ENCODE measurements at places on chromosomes 7 and 10.

DNA sequence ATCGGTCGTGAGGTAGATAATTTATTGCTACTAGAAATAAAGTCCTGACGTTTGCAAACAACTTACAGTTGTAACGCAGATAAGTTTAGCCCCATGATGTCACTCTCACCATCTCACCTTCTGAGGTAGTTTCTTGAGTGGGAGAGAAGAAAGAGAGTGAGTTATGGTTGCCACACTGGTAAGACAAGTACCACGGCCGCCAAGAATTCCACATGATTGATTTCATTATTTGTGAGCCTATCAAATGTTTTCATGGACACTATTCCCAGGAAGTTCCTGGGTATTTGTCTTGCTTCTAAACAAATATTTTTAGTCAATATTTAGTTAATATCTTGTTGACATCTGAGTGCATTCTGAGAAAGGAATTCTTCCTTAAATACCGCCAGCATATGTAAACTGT is 339.4 kb upstream of the KIAA1217 start:
- DNase-seq, result no peak

DNA sequence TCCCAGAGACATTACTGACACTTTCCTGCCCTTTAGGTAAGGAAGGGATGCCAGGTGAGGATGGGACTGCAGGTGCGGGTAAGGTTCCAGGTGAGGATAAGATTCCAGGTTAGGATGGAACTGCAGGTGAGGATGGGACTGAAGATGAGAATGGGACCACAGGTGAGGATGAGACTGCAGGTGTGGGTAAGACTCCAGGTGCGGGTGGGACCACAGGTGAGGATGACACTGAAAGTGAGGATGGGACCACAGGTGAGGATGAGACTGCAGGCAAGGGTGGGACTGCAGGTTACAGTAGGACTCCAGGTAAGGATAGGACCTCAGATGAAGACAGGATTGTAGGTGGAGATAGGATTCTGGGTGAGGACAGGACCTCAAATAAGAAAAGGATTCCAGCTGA is 322.3 kb downstream of the WDR37 start:
- DNase-seq, result no peak

- DNase-seq, result peak; percentile 16
Measured at GRCh38 chr10:78148216-78148960, 114.7 kb downstream of the RPS24 start.

- DNase-seq, result no peak
Measured at GRCh38 chr7:4733936-4734528, 41.4 kb upstream of the AP5Z1 start.

DNA sequence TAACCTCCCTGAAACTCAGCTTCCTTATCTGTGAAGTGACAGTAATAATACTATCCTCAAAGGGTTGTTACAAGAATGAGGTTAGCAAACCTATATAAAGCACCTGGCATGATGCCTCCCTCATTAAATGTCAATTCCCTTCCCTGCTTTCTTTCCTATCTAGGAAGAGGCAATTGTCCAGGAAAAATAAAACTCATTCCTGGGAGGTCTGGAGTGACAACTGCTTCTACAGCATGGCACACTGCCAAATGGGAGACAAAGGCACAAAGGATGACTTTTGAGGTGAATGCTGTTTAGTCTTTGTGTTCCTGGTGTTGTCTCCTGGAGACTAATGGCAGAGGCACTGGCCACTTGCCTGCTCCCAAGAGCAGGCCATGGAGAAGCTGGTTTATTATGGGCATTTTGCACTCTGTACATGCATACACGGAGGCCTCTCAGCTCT is 32.2 kb upstream of the PDE1C start:
- DNase-seq, result no peak

- no peak for DNase-seq
Measured at GRCh38 chr7:23016345-23017253, 2.7 kb upstream of the HYCC1 start.

- DNase-seq, result peak; percentile 4
Measured at GRCh38 chr10:128275388-128276177, 149.4 kb upstream of the MKI67 start.

DNA sequence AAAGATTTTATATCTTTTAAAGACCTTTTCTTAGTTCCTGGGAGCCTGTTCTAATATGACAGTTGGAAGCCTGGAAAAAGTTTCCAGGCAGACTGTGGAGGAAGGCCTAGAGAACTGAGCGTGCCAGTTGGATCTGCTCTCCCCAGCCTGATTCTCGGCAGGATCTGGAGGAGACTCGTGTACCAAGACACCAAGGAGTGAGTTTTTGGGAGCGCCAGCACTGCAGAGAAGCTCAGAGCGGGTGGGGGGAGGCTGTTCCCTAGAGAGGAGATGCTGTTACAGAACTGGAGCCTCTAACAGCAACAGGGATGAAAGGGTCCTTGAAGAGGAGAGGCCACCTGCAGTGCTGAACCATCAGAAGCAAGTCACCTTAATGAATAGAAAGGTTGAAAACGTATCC is 52.9 kb downstream of the LYZL2 start:
- no peak for DNase-seq

DNA sequence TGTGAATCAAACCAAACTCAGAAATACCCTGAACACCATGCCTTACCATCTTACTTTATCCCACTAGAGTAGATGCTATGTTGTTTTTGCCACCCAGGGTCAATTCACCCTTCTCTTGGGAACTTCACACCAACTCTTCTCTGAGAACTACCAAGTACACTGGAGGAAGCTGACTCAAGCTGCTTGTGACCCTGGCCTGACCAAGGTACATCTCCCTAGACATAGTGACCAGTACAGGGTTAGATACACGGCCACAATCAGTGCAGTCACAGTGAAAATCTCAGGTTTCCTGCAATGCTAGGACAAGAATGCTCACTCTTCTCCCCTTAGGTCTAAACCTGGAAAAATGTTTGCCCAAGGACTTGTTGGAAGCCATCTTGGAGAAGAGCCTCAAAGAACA is 31.8 kb downstream of the EZH2 start:
- no peak for DNase-seq

DNA sequence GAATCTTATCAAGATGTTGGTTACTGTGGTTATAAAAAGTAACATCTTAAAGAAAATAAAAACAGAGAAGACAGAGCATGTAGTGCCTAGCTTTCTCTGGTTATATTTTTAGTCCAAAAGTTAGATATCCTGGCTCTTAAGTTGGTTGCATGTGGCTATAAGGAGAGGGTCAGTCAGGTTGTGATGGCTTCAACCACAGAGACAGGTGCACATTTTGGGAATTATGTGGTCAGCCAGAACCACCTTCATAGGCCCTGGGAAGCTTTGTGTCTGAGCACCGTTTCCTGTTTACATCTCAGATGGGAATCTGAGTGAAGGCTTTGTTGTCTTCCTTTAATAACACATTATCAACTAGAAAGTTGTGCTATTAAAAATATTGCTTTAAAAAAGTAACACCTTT is 265.1 kb upstream of the IGFBP3 start:
- no peak for DNase-seq

GRCh38 chr10:98349508-98349922 is 65.5 kb downstream of the PYROXD2 start:
- DNase-seq, result no peak

DNA sequence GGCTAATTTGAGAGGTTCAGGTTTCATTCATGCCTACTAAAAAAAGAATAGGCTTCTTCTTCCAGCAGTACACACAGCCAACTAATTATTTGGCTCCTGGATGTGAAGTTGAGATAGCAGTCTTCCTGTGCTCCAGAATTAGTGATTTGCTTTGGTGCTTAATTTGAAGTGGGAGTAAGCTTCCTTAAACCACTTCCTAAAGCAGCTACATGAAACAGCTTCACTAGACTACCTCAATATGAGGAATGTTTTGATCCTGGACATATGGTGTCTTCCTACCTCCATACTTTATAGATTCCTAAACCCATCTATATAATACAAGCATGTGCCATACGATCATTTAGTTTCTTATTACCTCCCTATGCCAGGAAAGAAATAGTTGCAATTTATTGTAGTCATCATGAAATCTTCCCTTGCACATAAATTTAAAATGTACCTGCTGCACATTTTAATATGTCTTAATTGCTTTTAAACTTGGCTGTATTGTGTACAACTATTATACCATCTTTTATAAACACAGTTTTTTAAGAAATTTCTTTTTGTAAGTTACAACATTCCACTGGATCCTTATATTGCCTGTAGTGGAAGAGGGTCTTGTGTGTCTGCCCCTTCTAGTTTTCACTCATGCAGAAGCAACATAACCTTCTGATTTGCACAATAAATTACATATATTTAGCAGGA is 8.6 kb downstream of the VIM start:
- DNase-seq, result no peak

- DNase-seq, result no peak
Measured at GRCh38 chr10:73926152-73926764, 15.3 kb downstream of the PLAU start.

DNA sequence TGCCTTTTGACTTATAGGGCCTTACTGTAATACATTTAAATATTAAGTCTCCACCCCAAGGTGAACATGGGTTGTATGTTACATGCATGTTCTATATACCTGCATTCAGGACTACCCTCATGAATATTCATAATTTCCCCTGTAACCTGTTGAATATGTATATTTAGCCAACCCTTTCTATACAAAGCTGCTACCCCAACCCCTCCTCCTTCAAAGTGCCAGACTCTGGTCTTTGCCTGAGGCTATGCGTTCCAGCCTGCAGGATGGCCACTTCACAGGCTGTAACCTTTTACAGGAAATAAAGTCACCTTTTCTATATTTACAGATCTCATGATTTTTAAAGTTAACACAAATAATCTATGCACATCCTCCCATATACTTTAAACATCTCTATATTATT is 10.1 kb upstream of the UNC5B start:
- DNase-seq, result no peak

DNA sequence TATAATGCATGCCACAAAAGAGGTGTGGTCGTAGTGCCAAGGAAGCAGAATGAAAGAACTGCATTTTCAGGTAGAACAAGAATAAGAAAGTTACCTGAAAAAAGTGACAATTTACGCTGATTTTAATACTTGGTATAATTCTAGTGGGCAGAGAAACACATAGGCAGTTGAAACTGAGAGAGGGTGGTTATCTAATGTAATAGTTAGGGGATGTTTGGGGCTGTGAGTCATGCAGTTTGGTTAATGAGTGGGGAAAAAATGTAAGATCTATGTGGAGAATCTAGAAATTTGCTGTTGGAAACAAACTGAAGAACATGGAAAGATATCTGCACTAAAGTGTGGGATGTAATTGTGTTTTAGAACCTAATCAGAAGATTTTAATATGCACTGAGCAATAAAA is 33.7 kb downstream of the ZNF37A start:
- DNase-seq, result no peak

DNA sequence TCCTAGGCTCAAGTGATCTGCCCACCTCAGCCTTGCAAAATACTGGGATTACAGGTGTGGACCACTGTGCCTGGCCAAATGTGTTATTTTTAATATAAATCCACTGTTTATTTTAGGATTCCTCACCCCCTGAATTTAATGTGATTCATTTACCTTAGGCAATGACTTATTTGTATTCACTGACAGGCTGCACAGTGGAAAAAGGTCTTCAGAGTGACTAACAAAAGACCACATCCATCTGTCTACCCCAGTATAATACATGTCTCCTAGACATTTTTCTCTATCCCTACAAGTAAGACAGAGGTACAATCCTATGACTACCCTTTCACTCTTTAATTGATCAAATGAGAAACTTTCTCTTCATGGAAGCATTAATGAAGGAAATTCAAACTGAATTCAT is 230.2 kb downstream of the AHR start:
- no peak for DNase-seq

- DNase-seq, result no peak
Measured at GRCh38 chr7:53600296-53600695, 564.9 kb downstream of the POM121L12 start.

DNA sequence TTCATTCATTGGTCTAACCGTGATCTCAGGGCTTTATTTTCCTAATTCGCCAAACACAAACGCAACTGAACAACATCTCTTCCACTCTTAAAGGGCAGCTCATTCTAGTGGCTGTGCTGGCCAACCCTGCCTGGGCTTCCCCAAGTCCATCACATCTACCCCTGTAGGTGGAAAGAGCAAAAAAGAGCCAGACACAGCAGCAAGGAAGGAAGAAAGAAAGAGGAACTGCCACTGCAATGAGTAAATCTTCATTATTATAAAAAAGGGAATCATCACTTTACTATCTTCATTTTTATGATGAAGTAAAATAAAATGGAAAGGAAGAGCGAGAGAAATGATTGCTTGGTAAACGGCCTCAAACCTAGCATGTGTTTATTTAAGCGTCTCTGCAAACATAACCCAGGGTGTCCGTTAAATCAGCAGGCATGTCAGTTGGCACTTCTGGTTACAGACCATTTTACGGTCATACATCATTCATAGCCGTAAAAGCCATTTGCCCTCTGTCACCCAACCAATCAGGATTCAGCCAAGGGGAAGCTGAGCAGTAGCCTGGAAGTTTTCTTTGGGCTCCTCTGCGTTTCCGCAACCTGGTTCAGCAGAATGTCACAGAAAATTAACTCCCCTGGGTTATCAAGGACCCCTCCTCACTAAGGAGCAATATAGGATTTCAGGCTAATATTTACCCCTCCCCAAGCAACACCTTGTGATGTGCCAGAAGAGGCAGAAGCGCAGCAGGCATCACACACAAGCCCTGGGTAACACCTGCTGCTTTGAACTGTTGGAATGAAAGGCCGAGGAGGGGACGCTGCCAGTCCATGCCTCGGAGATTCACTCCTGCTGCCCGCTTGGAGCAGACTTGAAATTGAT is 234.0 kb downstream of the SNX10 start:
- no peak for DNase-seq

GRCh38 chr7:5854738-5855137 is 25.9 kb upstream of the OCM start:
- DNase-seq, result no peak

GRCh38 chr10:117152668-117153067 is 14.6 kb upstream of the VAX1 start:
- DNase-seq, result no peak

GRCh38 chr10:34606890-34607289 is 208.2 kb downstream of the PARD3 start:
- no peak for DNase-seq

GRCh38 chr10:67839951-67840350 is 2.0 kb upstream of the DNAJC12 start:
- DNase-seq, result no peak

DNA sequence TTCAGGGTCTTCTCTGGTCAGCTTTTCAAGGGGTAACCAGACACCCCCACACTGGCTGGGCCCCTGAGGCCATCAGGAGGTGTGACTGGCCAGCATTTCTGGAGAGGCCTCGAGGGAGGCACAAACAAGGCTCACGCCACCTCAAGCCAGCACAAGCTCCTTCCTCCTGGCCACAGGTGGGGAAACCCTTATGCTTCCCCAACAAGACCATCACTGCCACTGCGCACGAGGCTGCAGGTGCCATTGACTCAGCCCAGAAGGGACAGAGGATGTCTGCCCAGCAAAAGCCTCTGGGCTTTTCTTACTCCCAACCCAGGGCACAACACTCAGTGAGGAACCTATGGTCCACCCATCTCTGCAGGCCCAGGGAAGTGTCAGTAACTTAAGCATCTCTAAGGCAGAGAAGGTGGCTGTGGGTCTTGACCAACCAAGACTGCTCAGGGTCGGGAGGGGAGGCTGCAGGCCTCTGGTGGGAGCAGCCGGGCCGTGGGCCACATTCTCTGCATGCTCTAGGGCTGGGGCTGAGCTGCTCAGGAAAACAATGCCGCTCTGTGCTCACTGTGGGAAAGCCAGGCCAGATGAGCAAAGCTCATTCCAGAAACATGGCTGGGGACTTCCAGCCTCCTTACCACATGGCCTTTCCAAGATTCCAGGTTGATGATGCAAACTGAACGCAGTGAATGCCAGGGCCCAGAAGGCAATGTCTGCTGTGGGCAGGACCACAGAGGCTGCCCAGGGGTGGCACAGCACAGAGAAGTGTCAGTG is 24.2 kb upstream of the RASSF4 start:
- DNase-seq, result no peak

- no peak for DNase-seq
Measured at GRCh38 chr7:45196374-45196773, 38.8 kb downstream of the RAMP3 start.

Measured in NCI-H524 (cell line).